NCI-H1930 (cell line): ENCODE measurements at places on chromosomes 12 and 14.

GRCh38 chr14:78710963-78711362, 540.8 kb downstream of the NRXN3 start:
- no peak for DNase-seq

- DNase-seq: no peak
These were observed 57.0 kb upstream of the FKBP4 start for GRCh38 chr12:2737656-2738241.

DNA sequence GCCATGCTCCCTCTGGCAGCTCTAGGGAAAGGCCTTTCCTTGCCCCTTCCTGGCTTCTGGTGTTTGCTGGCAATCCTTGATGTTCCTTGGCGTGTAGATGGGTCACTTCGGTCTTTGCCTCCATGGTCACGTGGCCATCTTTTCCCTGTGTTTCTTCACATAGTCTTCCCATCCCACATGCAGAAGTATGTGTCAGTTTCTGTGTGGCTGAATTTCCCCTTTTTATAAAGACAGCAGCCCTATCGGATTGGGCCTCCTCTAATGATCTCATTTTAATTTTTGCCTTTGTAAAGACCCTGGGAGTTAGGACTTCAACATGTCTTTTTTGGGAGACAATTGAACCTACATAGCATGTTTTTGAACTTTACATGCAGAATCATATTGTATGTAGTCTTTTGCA, 107.2 kb upstream of the FGD4 start:
- no peak for DNase-seq

GRCh38 chr12:103841690-103842584, 903 bp upstream of the NT5DC3 start:
- DNase-seq: peak; percentile 17

- no peak for DNase-seq
These were observed 268.2 kb upstream of the ATP2B1 start for GRCh38 chr12:89976866-89977265.

GRCh38 chr12:43776498-43776897, 17.7 kb downstream of the IRAK4 start:
- DNase-seq: no peak

GRCh38 chr14:51638071-51638944, 13.4 kb upstream of the FRMD6 start:
- no peak for DNase-seq

- no peak for DNase-seq
These were observed 256.4 kb downstream of the GRIN2B start for GRCh38 chr12:13725049-13725448.

- no peak for DNase-seq
These were observed 114.0 kb downstream of the RPAP3 start for GRCh38 chr12:47591795-47592194.

- no peak for DNase-seq
These were observed 6.5 kb downstream of the TMEM119 start for GRCh38 chr12:108591267-108591980.

DNA sequence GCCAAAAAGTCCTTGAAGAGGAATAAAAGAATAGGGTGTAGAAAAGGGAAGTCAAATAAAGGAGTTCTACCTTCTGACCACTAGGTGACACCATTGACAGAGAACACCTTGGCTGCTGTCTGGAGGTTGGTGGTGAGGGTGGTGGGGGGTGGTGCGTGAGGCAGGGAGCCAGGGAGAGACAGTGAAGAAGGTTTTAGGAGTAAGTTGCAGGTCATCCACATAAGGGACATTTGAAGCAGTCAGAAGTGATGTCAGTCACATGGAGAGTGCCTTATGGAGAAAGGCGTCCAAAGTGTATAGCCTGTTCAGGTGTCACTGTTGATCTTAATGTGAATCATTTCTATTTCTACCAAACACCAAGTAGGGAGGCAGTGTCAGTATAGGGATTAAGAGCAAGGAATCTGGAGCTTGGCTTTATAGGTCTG, 279.3 kb upstream of the DDHD1 start:
- no peak for DNase-seq

DNA sequence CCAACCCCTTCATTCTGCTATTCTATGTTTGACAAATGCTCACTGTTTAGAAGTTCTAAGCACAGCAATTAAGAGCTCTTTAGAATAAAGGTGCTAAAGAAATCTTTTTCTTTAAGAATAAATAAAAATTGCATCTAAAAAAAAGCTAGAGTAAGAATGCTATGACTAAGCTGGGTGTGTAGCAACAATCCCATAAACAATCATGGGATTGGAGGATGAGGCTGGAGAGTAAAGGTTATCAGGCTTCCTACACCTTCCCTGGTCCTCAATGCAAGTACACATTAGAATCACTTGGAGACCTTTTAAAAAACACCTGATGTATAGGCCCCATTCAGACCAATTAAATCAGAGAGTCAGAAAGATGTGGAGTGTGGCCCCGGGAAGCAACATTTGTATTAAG, 88.3 kb downstream of the CIT start:
- DNase-seq: no peak

DNA sequence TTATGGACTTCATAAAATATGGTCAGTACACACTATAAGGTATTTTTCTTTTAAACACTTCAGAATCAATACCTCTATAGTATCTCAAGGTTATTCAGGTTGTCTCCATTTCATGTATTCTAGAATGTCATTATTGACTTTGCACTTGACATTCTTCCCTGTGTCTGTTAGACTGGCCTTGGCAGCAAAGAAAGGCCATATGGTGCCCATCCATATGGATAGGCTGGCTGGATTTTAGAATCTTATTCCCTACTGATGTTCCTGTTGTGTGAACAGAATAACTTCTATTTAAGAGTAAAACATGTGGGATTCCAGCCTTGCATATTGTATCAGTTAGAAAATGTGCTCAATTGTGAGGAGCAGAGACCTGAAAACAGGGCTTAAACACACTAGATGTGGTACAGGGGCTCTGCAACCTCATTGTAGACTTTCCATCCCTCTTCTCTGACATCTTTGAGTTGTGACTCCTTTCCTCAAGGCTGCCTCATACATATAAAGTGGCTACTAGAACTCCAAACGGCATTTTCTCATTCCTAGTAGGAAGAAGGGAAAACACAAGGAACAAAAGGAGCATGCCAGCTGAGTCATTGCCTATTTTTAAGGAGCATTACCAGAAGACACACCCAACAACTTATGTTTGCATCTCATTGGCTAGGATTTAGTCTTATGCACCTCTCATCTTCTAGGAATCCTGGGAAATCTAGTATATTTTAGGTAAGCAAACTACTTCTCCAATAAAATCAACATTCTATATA, 221.2 kb upstream of the TMPO start:
- DNase-seq: no peak

DNA sequence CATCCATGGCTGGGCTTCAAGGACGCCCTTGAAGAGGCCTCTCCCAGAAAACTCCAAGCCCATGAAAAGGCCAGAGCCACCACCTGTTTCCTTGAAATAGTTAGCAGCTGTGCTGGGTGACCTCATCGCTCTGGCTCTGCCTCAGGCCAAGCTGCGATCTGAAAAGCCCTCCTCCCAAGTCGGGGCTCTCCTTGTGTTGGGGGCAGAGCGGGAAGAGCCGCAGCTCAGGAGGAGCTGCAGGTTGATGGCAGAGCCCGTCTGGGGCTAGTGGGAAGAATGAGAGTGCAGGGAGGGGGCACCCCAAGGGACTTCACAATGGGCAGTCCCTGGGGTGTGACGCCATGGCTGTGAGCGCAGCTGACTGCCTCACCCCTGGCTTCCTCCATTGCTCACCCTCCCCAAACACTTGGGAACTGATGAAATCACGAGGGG, 50.0 kb upstream of the STON2 start:
- no peak for DNase-seq

- no peak for DNase-seq
These were observed 241.4 kb downstream of the TMEM117 start for GRCh38 chr12:44077294-44077693.

- no peak for DNase-seq
These were observed 140.5 kb downstream of the KCNA5 start for GRCh38 chr12:5184186-5184585.

GRCh38 chr12:40137252-40137651, 31.4 kb upstream of the SLC2A13 start:
- no peak for DNase-seq
